ENCODE measurements at places on chromosomes 11 and 22. TPM values are rescaled to one million over a fixed set of nuclear protein-coding genes. Genes with fewer than 3 reads are reported as not detected.
A peak's percentile ranks its signal among the peaks of the same experiment; 100 is the strongest.

GPR83 gene
- total RNA-seq, result not detected

GRCh38 chr11:18455686-18456372 is at the start of gene LDHAL6A:
Gene LDHAL6A, plus strand, starts transcription at chr11:18455856. Its CDS starts 825 bp downstream, at chr11:18456681.
- no peak for DNase-seq

- DNase-seq, result no peak
Measured at GRCh38 chr11:46210133-46210636, 67.3 kb upstream of the CREB3L1 start.

GRCh38 chr11:45936511-45937054 is 14.1 kb downstream of the LARGE2 start:
- DNase-seq, result no peak

DNA sequence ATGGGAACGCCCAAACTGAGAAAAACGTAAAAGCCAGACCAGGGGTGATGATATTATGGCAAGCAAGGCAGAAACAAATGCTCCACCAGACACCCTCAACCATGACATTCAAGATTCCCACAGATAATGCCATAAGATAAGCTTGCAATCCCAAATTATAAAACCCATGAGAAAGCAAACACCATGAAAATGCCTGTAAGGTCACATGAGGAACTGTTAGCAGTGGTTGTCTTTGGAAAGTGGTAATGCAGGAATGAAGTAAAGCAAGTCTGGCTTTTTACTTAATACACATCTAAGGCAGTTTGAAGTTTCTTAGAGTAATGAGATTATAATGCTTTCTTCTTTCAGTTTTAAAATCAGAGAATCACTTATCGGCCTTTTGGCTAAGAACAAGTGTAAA is 111.0 kb downstream of the MN1 start:
- DNase-seq, result no peak

- DNase-seq, result peak; percentile 73
Measured at GRCh38 chr22:46614025-46614931, 5.9 kb upstream of the GRAMD4 start.

- no peak for DNase-seq
Measured at GRCh38 chr11:129691142-129691541, 124.5 kb upstream of the TMEM45B start.

GRCh38 chr22:37387793-37388192 is 39.5 kb downstream of the ELFN2 start:
- DNase-seq, result no peak

DNA sequence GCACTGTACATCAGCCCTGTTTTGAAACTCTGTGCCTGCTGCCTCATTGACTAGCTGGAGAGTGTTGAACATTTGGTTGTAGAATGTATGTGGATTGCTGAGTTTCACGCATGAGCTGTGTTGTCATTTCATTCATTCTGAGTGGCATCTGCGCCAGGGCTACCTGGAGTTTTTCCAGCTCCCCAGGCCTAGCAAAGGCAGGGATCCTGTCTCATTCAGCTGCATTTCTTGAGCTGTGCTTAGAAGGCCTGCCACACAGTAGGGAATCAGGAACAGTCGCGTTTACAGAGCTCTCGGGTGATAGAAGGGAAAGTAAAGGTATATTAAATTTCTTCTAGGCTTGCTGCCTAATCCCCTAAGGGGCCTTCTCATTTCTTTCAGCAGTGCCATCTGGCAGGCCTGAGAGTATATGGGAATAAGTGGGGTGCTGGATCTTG is 44.3 kb downstream of the PTPRJ start:
- no peak for DNase-seq

GRCh38 chr22:17250380-17251082 is 31.3 kb upstream of the ADA2 start:
- no peak for DNase-seq

DNA sequence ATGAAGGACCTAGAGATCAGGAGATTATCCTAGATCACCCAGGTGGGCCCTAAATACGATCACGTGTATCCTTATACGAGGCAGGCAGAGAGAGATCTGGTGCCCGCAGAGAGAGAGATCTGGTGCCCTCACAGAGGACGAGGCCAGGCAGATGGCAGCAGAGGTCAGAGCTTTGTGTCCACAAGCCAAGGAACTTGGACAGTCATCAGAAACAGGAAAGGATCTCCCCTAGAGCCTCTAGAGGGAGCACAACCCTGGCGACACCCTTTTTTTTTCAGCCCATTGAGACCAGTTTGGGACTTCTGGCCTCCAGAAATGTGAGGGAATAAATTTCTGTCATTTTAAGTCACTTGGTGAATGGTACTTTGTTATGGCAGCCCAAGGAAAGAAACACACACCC is 25.5 kb upstream of the TIMP3 start:
- DNase-seq, result no peak

OR5AS1 gene
- not detected for total RNA-seq

DSCAML1 gene
- total RNA-seq, result 2.5 TPM

- no peak for DNase-seq
Measured at GRCh38 chr11:74754507-74755252, 6.0 kb downstream of the RNF169 start.
